ENCODE measurements at places on chromosomes 5 and 9.

GRCh38 chr9:111399772-111400563 is 69.9 kb upstream of the OR2K2 start:
- DNase-seq: no peak

DNA sequence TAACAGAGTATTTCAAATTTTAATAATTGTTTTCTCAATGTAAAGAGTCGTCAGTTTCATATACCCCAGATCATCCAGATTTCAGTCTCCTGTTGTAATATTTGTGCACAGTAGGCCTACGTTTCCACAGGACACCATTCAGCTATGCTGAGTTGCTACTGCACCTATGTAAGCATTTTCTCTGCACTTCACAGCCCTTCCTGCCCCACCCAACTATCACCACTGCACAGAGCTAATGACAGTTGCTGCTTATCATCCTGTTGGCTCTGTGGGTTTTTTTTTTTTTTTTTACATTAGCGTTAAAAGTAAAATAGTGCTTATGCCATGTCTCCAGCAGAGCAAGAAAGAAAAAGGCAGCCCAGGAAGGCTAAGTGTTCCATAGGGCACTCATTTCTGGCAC is 5.9 kb upstream of the PRKACG start:
- DNase-seq: no peak

DNA sequence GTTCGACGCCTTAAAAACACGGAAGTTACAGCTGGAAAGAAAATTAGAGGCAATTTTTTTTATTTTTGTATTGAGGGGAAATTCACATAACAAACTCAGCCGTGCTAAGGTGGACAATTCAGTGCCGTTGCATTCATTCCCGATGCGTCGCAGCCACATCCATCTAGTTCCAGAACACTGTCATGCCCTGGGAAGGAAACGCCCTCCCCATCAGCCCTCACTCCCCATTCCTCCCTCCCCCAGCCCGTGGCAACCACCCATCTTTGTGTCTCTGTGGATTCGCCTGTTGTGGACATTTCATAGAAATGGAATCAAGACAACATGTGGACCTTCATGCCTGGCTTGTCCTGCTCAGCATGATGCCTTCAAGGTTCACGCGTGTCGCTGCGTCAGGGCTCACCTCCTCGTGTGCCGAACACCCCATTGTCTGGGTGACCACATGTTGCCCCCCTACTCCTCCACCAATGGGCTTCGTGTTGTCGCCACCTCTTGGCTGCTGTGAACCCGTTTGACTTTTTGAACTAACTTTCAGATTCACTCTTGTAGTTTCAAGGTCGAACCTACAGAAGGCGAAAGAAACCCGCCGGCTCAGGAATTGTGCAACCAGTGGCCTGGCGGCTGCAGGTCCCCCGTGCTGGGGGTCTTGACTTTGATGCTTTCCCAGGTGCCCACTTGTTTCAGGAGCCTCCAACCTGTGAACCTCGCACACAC is 17.4 kb upstream of the CAMSAP1 start:
- DNase-seq: no peak

DNA sequence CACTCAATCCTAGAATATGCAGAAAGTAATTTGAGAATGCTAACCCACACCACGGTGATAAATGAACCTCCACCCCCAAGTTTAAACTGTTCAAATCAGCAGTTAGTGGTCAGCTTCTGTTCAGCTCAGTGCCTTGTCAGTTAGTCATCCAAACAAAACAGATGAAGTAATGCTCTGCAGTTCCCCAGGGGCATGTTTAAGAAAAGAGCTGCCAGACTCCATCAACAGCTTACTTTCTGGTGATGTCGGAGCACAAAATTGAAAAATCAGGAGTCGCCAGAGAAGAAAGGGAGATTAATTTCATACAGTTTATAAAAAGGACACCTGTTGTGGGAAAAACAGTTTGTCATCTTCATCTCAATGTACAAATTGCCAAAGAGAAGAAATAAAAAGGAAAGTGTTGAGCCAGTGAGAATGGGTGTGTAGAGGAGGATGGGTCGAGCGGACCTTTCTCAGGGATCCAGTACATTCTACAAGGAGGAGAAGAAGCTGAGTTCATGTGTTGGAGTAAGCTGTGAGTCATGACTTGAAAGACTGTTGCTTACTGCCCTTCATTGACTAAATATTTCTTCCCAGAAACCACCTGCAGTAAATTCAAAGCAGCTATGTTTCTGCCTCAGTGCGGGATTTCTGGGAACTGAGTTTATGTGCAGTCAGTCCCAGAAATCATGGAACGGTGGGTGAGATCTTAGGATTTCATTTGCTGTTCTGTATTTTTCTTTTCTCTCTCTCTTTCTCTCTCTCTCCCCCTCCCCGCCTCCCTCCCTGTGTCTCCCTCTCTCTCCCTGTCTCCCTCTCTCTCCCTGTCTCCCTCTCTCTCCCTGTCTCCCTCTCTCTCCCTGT is 13.7 kb downstream of the TRIO start:
- DNase-seq: no peak

- DNase-seq: no peak
Observed at GRCh38 chr9:73780916-73781315, 629.3 kb downstream of the ANXA1 start.

- peak; percentile 46 for DNase-seq
Observed at GRCh38 chr9:129697656-129698253, 32.3 kb downstream of the PRRX2 start.

GRCh38 chr9:107337676-107338590 is 54.9 kb downstream of the RAD23B start:
- DNase-seq: no peak

DNA sequence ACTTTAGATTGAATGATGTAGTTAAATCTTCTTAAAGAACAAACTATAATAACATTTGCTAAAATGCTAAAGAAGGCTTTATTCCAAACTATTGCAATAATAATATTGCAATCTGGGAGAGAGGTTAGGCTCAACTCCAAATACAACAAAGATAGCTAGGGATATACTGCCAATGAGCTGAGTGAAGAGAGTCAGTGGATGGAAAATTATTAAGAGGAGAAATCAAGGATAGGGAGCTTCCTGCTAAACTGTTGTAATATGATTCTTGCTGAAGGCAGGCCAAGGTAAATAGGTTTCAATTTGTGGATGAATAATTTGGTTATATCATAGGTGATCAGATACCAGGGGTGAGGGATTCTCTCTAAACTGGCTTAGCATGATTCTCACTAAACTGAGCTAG is 1651.5 kb downstream of the EFNA5 start:
- no peak for DNase-seq
